ENCODE measurements at places on chromosomes 3 and 15.

DNA sequence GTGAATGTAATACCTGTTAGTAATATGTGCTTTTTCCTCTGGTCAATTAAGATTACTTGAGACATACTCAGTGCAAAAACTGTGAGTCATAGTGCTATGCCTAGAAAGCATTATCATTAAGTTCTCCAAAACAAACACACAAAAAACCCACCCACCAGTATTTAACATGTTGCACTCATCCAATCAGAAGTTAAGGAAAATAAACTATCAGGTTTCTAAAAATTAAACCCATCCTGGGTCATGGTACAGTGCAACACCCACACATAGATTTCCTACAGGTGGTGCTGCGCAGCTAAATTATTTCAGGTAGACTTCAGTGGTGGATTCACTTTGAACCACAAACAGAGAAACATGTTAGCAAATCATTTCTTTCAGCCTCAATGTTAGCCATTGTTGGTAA, 264.4 kb upstream of the VEPH1 start:
- no peak for DNase-seq

DNA sequence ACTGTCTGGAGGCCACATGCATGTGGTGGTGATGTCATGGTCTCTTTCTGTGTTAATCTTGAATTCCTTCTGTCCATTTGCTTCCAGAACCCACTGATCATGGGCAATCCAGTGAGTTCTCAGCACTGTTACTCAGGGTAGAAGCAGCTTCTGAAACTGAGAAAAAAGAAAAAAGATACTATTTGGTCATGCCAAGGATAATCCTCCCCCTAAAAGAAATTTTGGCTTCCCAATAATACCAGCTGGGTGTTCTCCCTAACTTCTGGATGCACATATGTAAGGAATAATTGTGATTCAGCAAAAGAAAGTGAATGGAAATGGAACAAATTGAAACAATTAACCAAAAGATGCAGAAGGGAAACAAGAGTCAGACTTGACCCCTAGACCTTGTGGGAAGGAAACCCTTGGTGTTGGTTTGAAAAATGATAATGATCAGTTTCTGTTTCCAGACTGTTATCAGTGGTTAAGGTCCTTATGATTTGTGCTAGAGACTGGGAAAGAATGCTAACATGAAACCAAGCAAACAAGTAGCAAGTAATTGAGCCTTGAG, 92.3 kb downstream of the RBMS3 start:
- DNase-seq, result no peak

- no peak for DNase-seq
These were observed 557.3 kb upstream of the KCNMB2 start for GRCh38 chr3:177978946-177979345.

GRCh38 chr3:163556813-163557523, 1521.3 kb downstream of the SI start:
- no peak for DNase-seq

DNA sequence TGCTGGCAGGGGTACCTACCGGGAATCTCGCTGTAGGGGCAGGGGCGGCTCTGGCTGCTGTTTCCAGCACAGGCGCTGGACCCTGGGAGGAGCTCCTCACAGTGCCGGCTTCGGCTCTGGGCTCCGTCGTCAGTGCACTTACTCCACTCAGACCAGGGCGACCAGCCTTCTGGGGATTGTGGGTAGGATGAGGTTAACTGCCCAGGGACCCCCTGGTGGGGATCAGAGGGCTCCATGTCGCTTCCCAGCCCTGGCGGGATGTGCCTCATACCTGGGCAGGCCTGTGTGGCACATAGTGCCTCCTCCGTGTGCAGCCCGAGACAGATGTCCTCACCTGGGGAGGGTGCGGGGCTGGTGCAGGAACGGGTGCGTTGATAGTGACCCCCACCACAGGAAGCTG, 115.7 kb downstream of the SEMA5B start:
- DNase-seq, result no peak

GRCh38 chr3:130517602-130518001, 625 bp downstream of the COL6A6 start:
- DNase-seq, result no peak

- no peak for DNase-seq
These were observed 25.6 kb upstream of the C2CD4B start for GRCh38 chr15:62190675-62191074.

- DNase-seq, result peak; percentile 23
These were observed 1.1 kb downstream of the BAHD1 start for GRCh38 chr15:40441565-40442531.

- no peak for DNase-seq
These were observed 34.4 kb downstream of the CASR start for GRCh38 chr3:122217901-122218300.

DNA sequence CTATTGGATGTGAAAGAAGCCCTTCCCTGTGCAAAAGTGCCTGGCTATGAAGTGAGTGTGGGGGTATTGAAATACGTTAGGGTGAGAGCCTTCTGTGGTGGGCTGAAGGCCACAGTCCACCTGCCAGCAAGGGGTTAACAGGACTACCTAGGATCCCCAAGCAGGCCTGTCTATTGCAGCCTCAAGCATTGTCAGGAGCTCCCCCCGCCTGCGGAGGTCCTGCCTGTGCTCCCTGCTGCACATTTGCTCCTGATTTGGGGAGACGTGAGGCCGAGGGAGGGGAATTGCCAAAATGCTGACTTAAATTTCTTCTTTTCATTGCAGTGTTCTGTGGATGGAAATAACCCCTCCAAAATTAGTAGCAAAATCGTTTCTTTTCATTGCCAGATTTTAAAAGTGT, 56.2 kb downstream of the GABRG3 start:
- no peak for DNase-seq

- DNase-seq, result no peak
These were observed 2.0 kb downstream of the DVL3 start for GRCh38 chr3:184157206-184157605.

All from NCI-H146 (cell line).